ENCODE measurements at places on chromosomes 7 and 10.

- no peak for DNase-seq
- H3K4me1 ChIP-seq = no peaks in the 10 kb centered on the region
- H3K27ac ChIP-seq = no peak overlapping the region
- H3K36me3 ChIP-seq = no peaks in the 10 kb centered on the region
- no peak overlapping the region for H3K4me3 ChIP-seq
These were observed 332.5 kb upstream of the ETV1 start for GRCh38 chr7:14321947-14322346.

DNA sequence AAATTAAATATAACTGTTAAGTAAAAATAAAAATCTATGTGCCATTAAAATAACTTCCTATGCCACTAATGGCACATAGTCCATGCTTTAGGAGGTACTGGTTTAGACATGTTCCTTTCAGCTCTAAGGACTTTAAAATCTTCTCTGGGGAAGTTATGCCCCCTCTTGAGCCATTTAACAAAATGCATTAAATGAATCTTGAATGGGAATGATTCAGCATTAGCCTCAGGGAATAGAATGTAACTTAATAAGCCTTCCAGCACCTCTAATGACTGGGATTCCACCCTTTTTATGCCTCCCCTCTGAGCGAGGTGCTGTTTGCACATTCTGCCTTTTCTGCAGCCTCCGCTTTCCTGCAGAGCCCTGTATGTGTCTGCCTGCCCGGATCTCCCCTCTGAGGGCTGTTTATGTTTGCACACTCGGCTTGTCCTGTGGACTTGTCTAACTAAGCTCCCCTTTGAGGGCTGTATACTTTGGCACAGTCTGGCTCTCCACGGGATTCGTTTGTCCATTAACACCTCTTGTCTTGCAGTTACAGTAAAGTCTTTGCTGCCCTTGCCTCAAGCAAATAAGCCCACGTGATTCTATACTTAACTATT lies 108.4 kb upstream of the HPS1 start:
- H3K27me3 ChIP-seq = no peaks in the 10 kb centered on the region
- no peaks in the 10 kb centered on the region for H3K4me1 ChIP-seq
- H3K4me3 ChIP-seq = no peak overlapping the region
- H3K27ac ChIP-seq = no peak overlapping the region
- no peak for DNase-seq

DNA sequence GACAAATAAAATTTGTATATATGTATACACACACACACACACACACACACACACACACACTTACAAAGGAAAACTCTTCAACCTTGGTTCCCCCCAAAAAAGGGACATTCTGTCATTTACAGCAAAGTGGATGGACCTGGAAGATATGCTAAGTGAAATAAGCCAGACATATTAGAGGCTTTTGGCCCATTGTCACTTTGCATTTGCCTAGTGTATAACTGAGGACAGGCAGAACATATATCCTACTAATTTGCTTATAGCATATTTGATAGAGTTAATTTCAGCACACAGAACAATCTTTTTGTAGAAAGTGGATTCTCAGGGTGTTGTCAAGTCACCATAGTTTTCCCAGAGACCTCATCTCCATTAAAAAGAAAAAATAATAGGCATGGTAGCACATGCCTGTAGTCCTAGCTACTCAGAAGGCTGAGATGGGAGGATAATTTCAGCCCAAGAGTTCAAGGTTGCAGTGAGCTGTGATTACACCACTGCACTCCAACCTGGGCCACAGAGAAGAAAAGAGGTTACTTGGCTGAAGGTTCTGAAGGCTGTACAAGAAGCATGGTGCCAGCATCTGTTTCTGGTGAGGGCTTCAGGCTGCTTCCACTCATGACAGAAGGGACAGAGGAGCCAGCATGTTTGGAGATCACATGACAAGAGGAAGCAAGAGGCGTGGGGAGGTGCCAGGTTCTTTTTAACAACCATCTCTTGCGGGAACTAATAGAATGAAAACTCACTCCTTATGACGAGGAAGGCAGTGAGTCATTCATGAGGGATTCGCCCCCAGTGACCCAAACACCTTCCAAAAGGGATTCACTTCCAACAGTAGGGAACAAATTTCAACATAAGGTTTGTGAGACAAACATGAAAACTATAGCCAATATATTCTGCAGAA lies 135.6 kb downstream of the TMEM168 start:
- no peaks in the 10 kb centered on the region for H3K36me3 ChIP-seq
- no peak for DNase-seq
- no peak overlapping the region for H3K27ac ChIP-seq
- H3K4me1 ChIP-seq = no peaks in the 10 kb centered on the region

DNA sequence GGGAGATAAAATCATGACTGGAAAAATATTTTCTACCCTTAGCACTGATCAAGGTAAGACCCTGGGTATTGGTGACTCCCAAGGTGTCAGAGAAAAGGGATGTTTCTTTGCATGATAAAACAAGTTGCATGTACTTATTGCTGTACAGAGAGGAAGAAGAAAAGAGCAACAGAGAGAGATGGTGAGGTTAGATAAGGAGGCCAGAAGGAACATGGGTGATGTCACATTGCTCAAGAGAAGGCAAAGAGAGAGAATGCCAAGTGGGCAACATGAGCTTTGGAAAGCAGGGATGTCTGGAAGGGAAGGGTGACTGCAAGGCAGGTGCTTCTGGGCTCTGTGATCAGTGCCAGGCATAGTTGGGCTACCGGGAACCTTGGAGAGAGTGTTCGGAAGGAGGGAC lies 65.1 kb upstream of the ADARB2 start:
- no peak for DNase-seq
- no peaks in the 10 kb centered on the region for H3K36me3 ChIP-seq
- no peak overlapping the region for H3K4me3 ChIP-seq
- no peaks in the 10 kb centered on the region for H3K27me3 ChIP-seq

GRCh38 chr7:67990003-67990402 lies 993.4 kb downstream of the TYW1 start:
- DNase-seq = no peak
- H3K27ac ChIP-seq = no peak overlapping the region
- no peak overlapping the region for H3K4me3 ChIP-seq
- no peaks in the 10 kb centered on the region for H3K4me1 ChIP-seq

GRCh38 chr7:103560136-103560535 lies 114.1 kb upstream of the SLC26A5 start:
- no peaks in the 10 kb centered on the region for H3K4me1 ChIP-seq
- no peaks in the 10 kb centered on the region for H3K27me3 ChIP-seq
- no peak for DNase-seq
- H3K4me3 ChIP-seq = no peak overlapping the region
- no peak overlapping the region for H3K27ac ChIP-seq

DNA sequence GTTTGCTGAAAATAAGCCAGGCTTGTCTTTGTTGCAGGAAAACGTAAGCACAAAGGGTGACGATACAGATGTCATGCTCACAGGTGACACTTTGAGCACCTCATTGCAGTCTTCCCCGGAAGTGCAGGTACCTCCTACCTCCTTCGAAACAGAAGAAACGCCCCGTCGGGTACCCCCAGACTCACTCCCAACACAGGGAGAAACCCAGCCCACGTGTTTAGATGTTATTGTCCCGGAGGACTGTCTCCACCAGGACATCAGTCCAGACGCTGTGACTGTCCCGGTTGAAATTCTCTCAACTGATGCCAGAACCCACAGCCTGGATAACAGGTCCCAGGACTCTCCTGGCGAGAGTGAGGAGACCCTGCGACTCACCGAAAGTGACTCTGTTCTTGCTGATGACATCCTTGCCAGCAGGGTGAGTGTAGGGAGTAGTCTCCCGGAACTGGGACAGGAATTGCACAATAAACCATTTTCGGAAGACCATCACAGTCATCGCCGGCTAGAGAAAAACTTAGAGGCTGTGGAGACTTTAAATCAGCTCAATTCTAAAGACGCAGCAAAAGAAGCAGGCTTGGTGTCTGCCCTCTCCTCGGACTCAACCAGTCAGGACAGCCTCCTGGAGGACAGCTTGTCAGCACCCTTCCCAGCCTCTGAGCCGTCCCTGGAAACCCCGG lies 18.3 kb upstream of the BHLHA15 start:
- no peaks in the 10 kb centered on the region for H3K4me1 ChIP-seq
- H3K4me3 ChIP-seq = no peak overlapping the region
- no peak overlapping the region for H3K27ac ChIP-seq
- no peak for DNase-seq
- no peaks in the 10 kb centered on the region for H3K27me3 ChIP-seq
- peaks cover 7% of the 10 kb centered on the region for H3K36me3 ChIP-seq

GRCh38 chr10:132527339-132528063 lies 10.1 kb upstream of the INPP5A start:
- no peaks in the 10 kb centered on the region for H3K4me1 ChIP-seq
- H3K27me3 ChIP-seq = no peaks in the 10 kb centered on the region
- no peak overlapping the region for H3K4me3 ChIP-seq
- H3K27ac ChIP-seq = no peak overlapping the region

DNA sequence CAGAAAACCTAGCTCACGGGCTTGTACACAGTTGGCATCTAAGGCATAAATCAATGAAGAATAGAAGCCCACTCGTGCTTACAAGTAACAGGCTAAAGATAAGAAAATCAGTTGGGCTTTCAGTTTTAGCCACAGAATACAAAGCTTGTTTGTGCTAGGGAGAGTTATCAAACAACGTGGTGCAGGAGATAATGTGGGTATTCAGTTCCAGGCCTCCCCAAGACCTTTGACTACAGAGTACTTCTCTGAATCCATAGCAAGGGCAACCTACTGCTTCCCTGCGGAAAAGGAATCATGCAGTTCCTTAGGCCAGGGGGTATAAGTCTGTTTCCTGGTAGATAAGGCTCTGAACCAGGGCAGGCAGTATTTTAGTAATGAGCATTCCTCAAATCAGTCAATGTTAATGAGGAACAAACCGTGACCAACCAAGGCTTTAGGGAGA lies 219.5 kb upstream of the CSTF2T start:
- no peak overlapping the region for H3K27ac ChIP-seq
- no peaks in the 10 kb centered on the region for H3K36me3 ChIP-seq
- DNase-seq = no peak
- H3K4me3 ChIP-seq = no peak overlapping the region
- no peaks in the 10 kb centered on the region for H3K27me3 ChIP-seq

- H3K4me1 ChIP-seq = no peaks in the 10 kb centered on the region
- H3K27ac ChIP-seq = no peak overlapping the region
- no peaks in the 10 kb centered on the region for H3K36me3 ChIP-seq
- peaks cover 7% of the 10 kb centered on the region for H3K27me3 ChIP-seq
- no peak overlapping the region for H3K4me3 ChIP-seq
These were observed 84.0 kb downstream of the LYZL1 start for GRCh38 chr10:29372920-29373319.

DNA sequence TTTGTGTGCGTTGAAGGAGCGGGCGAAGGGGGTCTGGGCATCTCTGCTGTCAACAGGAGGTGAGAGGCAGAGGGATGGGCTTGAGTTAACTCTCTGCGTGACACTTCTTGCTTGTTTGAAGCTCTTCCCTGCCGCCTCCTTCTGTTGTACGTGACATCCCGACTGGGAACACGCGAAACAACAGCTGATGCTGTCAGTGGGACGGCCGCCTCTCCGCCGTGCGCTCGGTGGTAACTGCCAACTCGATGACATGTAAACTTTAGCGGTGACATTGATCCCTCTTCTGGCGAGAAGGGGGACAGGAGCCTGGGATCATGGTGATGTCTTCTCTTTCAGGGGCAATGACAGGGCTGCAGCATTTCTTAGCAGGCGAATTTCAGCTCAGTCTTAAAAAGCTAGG lies 394.5 kb downstream of the TYW1 start:
- DNase-seq = no peak
- H3K27me3 ChIP-seq = no peaks in the 10 kb centered on the region

- H3K36me3 ChIP-seq = no peaks in the 10 kb centered on the region
- no peaks in the 10 kb centered on the region for H3K27me3 ChIP-seq
- no peak overlapping the region for H3K4me3 ChIP-seq
- no peak for DNase-seq
- H3K27ac ChIP-seq = no peak overlapping the region
These were observed 219.9 kb downstream of the CELF2 start for GRCh38 chr10:11237571-11237970.
